Breast epithelium (tissue), 4 donors: ENCODE measurements at places on chromosomes 16 and 17. TPM values are rescaled to one million over a fixed set of nuclear protein-coding genes. Genes with fewer than 3 reads are reported as not detected.

DNA sequence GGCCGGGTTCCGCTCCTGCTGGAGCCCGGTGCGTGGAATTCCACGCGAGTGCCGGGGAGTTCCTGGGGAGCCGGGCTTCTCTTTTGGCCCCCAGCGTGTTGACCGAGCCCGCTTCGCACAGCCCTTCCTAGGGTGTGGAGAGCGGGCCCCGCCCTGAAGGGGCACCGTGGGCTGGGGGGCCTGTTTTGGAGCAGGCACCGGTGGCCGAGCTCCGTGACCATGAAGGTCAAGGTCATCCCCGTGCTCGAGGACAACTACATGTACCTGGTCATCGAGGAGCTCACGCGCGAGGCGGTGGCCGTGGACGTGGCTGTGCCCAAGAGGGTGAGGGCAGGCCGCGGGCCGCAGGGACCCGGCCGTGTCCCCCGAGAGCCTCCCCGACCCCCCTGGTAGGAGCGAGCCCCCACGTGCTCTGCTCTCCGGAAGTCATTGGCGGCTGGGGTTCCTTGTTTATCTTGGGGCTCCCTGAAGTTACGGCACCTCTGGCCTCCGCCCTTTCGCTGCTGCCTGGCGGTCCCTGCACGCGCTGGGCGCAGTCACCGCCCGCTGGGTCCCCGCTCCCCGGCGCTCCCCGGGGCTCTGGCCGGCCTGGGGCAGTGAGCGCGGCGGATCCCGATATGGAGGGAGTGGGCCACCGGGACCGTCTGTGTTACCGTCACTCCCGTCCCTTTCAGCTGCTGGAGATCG is 528 bp downstream of the HAGHL start:
- H3K36me3 ChIP-seq: no peaks in the 10 kb centered on the region
- no peaks in the 10 kb centered on the region for H3K27me3 ChIP-seq
- H3K27ac ChIP-seq: no peak overlapping the region

DNA sequence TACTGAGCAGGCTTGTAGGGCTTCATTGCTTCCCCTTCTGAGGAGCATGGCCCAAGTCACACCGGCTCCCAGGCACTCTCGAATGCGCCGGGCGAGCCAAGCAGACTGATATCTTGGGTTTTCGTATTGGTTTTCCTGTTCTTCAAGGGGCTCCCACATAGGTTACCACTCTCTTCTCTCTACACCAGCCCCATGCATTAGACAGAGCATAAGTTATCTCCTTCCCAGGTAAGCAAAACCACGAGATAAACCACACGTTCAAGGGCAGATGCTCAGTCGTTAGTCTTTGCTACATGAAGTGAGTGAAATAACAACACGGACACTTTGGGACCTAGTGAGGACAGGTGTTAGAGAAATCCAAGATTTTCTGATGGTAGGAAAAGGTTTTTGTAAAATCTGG is 211.2 kb downstream of the ABCC12 start:
- no peaks in the 10 kb centered on the region for H3K4me1 ChIP-seq
- no peak for DNase-seq
- no peaks in the 10 kb centered on the region for H3K36me3 ChIP-seq
- H3K27ac ChIP-seq: no peak overlapping the region
- H3K4me3 ChIP-seq: no peak overlapping the region

- no peaks in the 10 kb centered on the region for H3K36me3 ChIP-seq
- H3K4me3 ChIP-seq: no peak overlapping the region
- no peak for DNase-seq
- no peaks in the 10 kb centered on the region for H3K4me1 ChIP-seq
- no peak overlapping the region for H3K27ac ChIP-seq
These were observed 438.1 kb downstream of the CA10 start for GRCh38 chr17:51720439-51720838.

GRCh38 chr16:72220875-72221629 is 49.1 kb upstream of the PMFBP1 start:
- DNase-seq: no peak
- no peaks in the 10 kb centered on the region for H3K27me3 ChIP-seq

GRCh38 chr17:78170692-78171590 is 2.6 kb downstream of the SYNGR2 start:
- H3K36me3 ChIP-seq: no peaks in the 10 kb centered on the region
- H3K4me1 ChIP-seq: peaks cover 21% of the 10 kb centered on the region
- no peak for DNase-seq

GRCh38 chr17:46109603-46110189 is 83.5 kb downstream of the KANSL1 start:
- H3K4me1 ChIP-seq: peaks cover 23% of the 10 kb centered on the region
- H3K36me3 ChIP-seq: no peaks in the 10 kb centered on the region
- H3K27ac ChIP-seq: no peak overlapping the region
- H3K27me3 ChIP-seq: no peaks in the 10 kb centered on the region
- no peak overlapping the region for H3K4me3 ChIP-seq

GRCh38 chr16:3400446-3400778 is 392 bp downstream of the ZSCAN32 start:
- H3K27me3 ChIP-seq: no peaks in the 10 kb centered on the region
- H3K36me3 ChIP-seq: peaks cover 6% of the 10 kb centered on the region
- peak overlapping the region; percentile 98 for H3K4me3 ChIP-seq

DNA sequence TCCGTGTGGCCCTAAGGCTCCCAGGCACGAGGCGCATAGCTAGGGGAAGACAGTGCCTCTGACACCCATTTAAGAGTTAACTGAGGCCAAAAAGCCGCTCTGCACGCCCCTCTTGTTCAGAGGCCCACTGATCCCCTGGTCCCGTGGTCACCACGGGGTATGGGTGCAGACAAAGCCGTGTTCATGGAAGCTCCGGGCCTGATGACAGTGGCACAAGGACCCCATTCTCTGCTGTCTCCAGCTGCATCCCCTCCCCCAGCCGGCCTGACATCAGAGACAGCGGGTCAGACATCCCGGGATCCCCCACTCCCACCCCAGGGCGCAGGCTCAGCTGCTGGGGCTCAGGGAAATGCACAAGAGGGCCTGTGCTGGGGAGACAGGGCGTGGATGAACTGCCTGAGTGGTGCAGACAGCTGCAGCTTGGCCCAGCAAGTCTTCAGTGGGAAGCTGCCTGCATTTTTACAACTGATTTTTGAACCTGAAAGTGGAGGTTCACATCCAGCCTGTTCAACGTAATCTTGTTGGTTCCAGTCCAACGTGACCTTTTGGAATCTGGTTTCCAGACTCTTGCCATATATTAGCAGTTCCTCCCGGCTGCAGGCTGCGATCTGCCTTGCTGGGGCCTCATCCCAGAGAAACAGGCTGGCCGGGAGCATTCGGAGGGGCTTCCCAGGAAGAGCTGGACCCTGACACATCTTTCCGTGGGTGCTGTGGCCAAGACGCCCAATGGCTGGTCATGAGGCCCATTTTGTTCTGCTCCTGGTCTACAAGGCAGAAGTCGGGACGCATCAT is 9.7 kb upstream of the BAHCC1 start:
- peaks cover 5% of the 10 kb centered on the region for H3K4me1 ChIP-seq
- no peaks in the 10 kb centered on the region for H3K27me3 ChIP-seq
- no peak overlapping the region for H3K27ac ChIP-seq
- no peak for DNase-seq
- no peak overlapping the region for H3K4me3 ChIP-seq

GRCh38 chr16:53084141-53084541 is 29.4 kb downstream of the CHD9 start:
- peaks cover 13% of the 10 kb centered on the region for H3K4me1 ChIP-seq
- H3K27me3 ChIP-seq: no peaks in the 10 kb centered on the region
- DNase-seq: no peak
- H3K36me3 ChIP-seq: no peaks in the 10 kb centered on the region
- H3K27ac ChIP-seq: peak overlapping the region; percentile 94
- no peak overlapping the region for H3K4me3 ChIP-seq

- no peaks in the 10 kb centered on the region for H3K27me3 ChIP-seq
- H3K4me3 ChIP-seq: no peak overlapping the region
- H3K27ac ChIP-seq: no peak overlapping the region
- DNase-seq: no peak
- no peaks in the 10 kb centered on the region for H3K4me1 ChIP-seq
These were observed 298.4 kb upstream of the SALL1 start for GRCh38 chr16:51449441-51449840.

- H3K36me3 ChIP-seq: no peaks in the 10 kb centered on the region
- no peak overlapping the region for H3K27ac ChIP-seq
- no peak overlapping the region for H3K4me3 ChIP-seq
These were observed 147.2 kb downstream of the UTP18 start for GRCh38 chr17:51407576-51407975.

DNA sequence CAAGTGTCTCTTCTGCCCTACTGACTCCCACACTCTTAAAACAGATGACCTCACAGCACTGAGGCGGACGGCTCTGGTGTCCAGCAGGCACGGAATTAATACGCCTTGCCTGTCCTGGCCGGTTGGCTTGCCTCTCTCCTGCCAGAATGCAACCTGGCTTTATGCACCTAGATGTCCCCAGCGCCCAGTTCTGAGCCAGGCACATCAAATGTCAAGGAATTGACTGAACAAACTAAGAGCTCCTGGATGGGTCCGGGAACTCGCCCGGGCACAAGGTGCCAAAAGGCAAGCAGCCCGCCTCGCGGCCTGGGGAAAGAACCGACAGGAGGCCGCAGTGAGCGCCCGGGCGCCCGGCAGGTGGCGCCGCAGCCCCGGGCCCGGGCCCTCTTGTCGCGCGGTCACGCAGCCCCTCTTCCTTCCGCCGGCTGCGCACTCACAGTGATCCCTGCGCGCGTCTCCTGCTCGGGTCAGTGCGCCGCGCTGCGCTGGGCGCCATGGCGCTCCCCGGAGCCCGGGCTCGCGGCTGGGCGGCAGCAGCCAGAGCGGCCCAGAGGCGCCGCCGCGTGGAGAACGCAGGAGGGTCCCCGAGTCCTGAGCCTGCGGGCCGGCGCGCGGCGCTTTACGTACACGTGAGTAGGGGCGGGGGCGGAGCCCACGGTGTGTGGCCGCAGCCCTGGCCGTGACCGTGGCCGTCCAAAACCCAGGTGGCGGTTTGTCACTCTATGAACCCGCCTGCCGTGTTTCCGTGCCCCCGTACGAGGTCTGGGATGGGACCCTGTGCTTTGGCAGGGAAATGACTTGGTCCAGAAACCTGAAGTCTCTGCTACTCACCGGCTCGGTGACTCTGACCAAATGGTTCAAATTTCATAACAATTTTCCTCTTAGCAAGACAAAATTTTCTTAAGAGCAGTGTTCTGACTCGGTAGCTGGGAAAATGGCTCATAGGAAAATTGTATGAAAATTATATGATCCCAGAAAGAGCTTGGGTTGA is at the start of gene RSAD1:
Gene RSAD1, plus strand, starts transcription at position 470 of the 991 bp plus-strand sequence. Its CDS starts 25 bp downstream, at position 495.
- peak; percentile 85 for DNase-seq
- H3K27ac ChIP-seq: peak within 1 kb of the TSS; percentile 93
- H3K4me1 ChIP-seq: peaks cover 7% of the 10 kb centered on the region
- H3K27me3 ChIP-seq: no peaks in the 10 kb centered on the region
- H3K36me3 ChIP-seq: no peaks in the 10 kb centered on the region
- peak within 1 kb of the TSS; percentile 81 for H3K4me3 ChIP-seq

DNA sequence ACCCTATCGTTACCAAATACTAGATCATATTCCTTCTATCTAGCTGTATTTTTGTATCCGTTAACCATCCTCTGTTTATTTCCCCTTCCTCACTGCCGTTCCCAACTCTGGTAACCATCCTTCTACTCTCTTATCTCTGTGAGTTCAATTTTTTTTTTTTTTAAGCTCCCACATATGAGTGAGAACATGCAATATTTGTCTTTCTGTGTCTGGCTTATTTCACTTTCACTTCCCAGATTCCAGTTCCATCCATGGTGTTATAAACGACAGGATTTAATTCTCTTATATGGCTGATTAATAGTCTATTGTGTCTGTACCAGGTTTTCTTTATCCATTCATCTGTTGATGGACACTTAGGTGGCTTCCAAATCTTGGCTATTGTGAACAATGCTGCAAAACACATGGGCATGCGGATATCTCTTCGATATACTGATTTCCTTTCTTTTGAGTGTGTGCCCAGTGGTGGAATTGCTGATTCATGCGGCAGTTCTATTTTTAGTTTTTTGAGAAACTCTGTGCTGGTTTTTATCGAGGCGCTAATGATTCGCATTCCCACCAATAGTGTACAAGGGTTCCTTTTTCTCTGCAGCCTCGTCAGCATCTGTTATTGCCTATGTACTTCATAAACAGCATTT is 599.6 kb downstream of the TMEM114 start:
- no peaks in the 10 kb centered on the region for H3K4me1 ChIP-seq
- H3K4me3 ChIP-seq: no peak overlapping the region
- H3K36me3 ChIP-seq: no peaks in the 10 kb centered on the region

DNA sequence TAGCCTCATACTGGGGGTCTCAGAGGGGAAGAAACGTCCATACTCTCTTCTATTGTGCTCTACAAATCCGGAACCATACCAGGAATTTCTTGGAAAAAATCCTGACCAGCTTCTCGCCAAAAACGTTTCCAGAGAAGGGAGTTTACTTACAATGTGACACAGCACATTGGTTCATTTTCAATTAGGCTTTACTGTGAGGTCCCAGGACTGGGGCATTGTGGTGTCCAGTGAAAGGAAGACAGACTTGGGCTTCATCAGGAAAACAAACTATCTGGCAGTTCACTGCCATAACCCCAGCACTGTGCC is 14.7 kb downstream of the MPP2 start:
- no peaks in the 10 kb centered on the region for H3K27me3 ChIP-seq
- H3K27ac ChIP-seq: no peak overlapping the region
- H3K36me3 ChIP-seq: no peaks in the 10 kb centered on the region
- H3K4me1 ChIP-seq: no peaks in the 10 kb centered on the region

Gene EVPLL
- not detected for total RNA-seq

Gene ASPA
- total RNA-seq: 3.8 TPM

Gene SPN
- total RNA-seq: 1.4 TPM

Gene KCNJ16
- total RNA-seq: 0.32 TPM

Gene NPIPB2
- 23.9 TPM for total RNA-seq

Gene SLC22A31
- not detected for total RNA-seq

Gene DNAH17
- total RNA-seq: 0.15 TPM

Gene GLIS2
- 1.5 TPM for total RNA-seq

Gene PRCD
- total RNA-seq: 4.9 TPM

Gene EIF3CL
- total RNA-seq: 143 TPM

Gene ZC3H7A
- total RNA-seq: 70.7 TPM

Gene CLDN6
- not detected for total RNA-seq
